ENCODE measurements at places on chromosomes 2 and 18. TPM values are rescaled to one million over a fixed set of nuclear protein-coding genes. Genes with fewer than 3 reads are reported as not detected.

The E2F6 gene
- 29.0 TPM for total RNA-seq

The EPB41L3 gene
- total RNA-seq, result 0.82 TPM

The INO80D gene
- 2.3 TPM for total RNA-seq

The GULP1 gene
- total RNA-seq, result 57.0 TPM

The ALPG gene
- total RNA-seq, result not detected

Data from A549 treated with CpdA at 1 μM for 4 hours (cell line).